Renal cortex interstitium (tissue), 15 donors: ENCODE measurements at places on chromosomes 12 and 14. TPM values are rescaled to one million over a fixed set of nuclear protein-coding genes. Genes with fewer than 3 reads are reported as not detected.

Gene TDRD9
- polyA plus RNA-seq = 3.8 TPM

Gene NRL
- polyA plus RNA-seq = 2.4 TPM

- DNase-seq = peak; percentile 49
Observed at GRCh38 chr12:89225808-89226411, 126.4 kb downstream of the DUSP6 start.

GRCh38 chr14:61176686-61177085, 104.5 kb downstream of the TMEM30B start:
- DNase-seq = no peak

Gene GLIPR1L1
- not detected for polyA plus RNA-seq

DNA sequence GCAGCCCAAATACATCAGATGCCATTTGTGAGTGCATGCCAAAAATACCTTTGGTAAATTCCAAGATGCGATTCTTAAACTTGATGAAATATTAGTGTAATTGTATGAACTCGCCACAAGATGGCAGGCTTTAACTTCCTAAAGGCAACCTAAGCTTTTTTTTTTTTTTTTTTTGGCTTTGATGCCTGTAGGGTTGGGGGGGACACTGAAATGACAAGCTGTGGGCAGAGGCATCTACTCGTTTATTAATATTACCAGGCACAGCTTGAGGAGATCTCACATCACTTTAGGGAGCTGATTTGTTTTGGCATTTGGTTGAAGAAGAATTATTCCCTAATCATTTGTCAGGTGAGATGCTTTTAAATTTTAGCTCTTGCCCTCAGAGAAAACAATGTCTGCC, 126.7 kb upstream of the CCDC196 start:
- peak; percentile 30 for DNase-seq

Gene FKBP3
- polyA plus RNA-seq = 118 TPM

Gene KRT72
- not detected for polyA plus RNA-seq

- no peak for DNase-seq
Observed at GRCh38 chr14:53962953-53963319, 6.3 kb upstream of the BMP4 start.

Gene CAPZA3
- polyA plus RNA-seq = 0.37 TPM

Gene DEPDC4
- 6.8 TPM for polyA plus RNA-seq

DNA sequence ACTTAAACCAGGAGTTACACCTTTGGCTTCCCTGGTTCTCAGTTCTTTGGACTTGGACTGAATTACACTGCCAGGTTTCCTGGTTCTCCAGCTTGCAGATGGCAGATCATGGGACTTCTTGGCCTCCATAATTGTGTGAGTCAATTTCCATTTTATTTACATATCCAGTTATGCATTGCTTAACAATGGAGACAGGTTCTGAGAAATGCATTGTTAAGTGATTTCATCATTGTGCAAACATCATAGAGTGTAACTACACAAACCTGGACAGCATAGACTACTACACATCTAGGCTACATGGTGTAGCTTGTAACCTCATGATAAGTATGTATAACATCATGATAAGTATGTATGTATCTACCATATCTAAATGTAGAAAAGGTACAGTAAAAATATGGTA, 276.1 kb upstream of the BTG1 start:
- no peak for DNase-seq

GRCh38 chr12:45329238-45329637, 113.3 kb downstream of the ANO6 start:
- DNase-seq = no peak

- DNase-seq = no peak
Observed at GRCh38 chr14:100293497-100294212, 12.6 kb downstream of the SLC25A29 start.

DNA sequence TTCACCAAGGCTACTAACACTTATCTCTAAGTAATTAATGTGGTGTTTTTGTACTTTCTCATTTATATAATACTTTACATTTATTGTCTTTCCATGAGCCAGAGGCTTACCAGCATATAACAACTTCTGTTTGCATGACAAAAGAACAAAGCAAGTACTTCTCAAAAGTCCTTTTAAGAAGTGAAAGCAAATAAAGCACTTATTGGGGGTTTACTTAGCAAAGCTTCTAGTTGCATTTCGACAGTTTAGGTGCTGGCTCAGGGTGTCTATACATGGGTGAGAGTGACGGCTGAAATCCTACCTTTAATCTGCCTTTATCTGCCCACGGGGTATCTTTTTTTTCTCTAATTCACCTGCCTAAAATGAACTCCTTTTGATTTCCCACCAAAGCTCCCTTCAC, 21.0 kb upstream of the DCN start:
- DNase-seq = no peak

- no peak for DNase-seq
Observed at GRCh38 chr12:104056419-104056972, 6.5 kb upstream of the GLT8D2 start.

Gene SYCP3
- 0.73 TPM for polyA plus RNA-seq

- DNase-seq = no peak
Observed at GRCh38 chr14:24705840-24706239, 71.8 kb upstream of the GZMB start.
